Neural progenitor cell (in vitro differentiated cells): ENCODE measurements at places on chromosomes 6 and 20.

GRCh38 chr20:6641012-6641411, 126.5 kb upstream of the BMP2 start:
- no peak for DNase-seq

GRCh38 chr20:60583741-60584140, 625.5 kb downstream of the CDH26 start:
- DNase-seq = no peak

- no peak for DNase-seq
These were observed 96.6 kb upstream of the FKBP1C start for GRCh38 chr6:63114610-63115211.

GRCh38 chr6:136656121-136656520, 105.9 kb upstream of the MAP7 start:
- no peak for DNase-seq

DNA sequence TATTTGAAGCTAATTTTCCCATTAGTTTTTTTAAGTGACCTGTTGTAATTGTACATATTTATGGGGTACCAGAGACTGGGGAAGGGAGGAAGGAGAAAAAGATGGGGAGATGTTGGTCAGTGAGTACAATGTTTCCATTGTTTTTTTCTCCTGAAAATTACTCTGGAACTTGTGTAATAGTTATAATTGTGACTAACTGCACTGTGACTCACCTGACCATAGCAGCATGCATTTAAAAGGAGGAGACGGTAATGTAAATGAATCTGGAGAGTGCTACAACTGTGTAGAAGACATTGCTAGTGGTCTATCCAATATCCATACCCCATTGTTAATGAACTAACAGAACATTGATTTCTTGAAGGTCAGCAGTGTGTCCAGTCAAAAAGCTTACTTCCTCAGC, 133.4 kb downstream of the RFPL4B start:
- no peak for DNase-seq

DNA sequence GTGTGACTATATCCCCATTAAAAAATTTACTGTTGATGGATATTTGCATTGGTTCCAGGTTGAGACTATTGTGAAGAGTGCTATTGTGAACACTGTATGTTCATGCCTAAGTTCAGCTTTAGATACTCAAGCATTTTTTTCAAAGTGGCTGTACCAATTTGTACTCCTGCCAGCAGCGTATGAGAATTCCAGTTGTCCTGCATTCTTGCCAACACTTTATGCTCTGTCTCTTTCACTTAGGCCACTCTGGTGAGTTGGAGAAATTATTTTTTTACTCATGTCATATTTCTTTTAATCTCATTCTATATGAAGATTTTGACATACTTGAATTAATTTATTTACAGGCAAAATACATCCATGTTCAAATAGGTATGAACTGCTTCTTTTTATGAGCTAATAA, 76.2 kb downstream of the JAG1 start:
- no peak for DNase-seq

GRCh38 chr6:107108201-107108890, 7.0 kb downstream of the BEND3 start:
- no peak for DNase-seq

- DNase-seq = no peak
These were observed 143.7 kb downstream of the PDE10A start for GRCh38 chr6:165519316-165519715.

GRCh38 chr6:127737009-127737486, 160.1 kb downstream of the C6orf58 start:
- DNase-seq = peak; percentile 70

DNA sequence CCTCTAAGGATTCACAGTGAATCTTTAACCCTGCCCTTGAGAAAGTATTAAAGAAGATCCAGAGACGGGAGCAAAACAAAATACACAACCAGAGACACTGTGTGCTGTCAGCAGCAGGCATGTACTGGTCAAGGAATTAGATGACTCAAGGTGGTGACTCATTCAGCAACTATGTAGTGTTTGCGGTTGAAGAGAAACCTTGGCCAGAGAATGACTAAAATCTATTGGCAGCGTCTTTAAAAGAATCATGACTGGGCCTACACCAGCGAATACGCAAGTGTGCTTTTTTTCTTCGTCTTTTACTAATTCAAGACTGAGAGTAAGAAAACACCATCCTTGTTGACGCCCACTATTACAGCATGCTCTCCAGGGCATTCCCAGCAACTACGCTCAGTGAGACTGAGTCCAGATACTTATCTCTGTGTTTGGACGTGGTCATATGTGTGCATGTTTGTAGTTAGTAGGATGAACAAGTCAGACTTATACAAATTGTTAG, 72.4 kb upstream of the BACH2 start:
- peak; percentile 34 for DNase-seq

DNA sequence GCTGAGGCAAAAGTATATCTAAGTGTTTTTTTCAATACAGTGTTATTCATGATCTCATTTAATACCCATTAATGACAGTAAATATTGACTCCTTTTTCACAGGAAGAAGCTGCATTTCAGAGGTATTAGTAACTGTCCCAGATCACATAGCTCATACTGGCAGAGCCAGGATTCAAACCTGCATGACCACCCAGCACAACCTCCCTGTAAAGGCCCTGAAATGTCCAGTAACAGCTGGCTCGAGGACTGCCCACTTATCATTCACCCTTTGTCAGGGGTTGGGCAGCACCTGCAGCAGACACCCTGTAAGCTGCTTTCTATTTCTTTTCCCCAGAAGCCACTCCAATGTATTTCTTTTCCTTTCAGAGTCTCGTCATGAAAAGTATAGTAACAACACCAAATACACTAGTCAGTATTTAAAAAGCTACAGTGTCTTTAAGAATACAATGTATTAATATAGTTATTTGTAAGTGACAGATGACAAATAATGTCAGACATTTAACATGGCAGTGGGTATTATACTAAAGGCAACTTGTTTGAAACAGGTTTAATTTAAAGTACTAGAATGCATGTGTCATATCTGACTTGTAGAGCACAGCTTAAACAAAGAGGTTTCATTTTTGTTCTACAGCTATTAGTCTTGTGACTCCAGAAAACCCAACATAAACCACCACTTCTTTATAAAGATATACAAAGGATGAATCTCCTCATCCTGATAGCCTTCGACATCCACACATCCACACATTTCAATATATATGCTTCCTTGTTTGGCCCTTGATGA, 841.6 kb upstream of the GJE1 start:
- DNase-seq = no peak
